Brain (organoid and tissue), 16 donors: ENCODE measurements at places on chromosomes 12 and 14.

DNA sequence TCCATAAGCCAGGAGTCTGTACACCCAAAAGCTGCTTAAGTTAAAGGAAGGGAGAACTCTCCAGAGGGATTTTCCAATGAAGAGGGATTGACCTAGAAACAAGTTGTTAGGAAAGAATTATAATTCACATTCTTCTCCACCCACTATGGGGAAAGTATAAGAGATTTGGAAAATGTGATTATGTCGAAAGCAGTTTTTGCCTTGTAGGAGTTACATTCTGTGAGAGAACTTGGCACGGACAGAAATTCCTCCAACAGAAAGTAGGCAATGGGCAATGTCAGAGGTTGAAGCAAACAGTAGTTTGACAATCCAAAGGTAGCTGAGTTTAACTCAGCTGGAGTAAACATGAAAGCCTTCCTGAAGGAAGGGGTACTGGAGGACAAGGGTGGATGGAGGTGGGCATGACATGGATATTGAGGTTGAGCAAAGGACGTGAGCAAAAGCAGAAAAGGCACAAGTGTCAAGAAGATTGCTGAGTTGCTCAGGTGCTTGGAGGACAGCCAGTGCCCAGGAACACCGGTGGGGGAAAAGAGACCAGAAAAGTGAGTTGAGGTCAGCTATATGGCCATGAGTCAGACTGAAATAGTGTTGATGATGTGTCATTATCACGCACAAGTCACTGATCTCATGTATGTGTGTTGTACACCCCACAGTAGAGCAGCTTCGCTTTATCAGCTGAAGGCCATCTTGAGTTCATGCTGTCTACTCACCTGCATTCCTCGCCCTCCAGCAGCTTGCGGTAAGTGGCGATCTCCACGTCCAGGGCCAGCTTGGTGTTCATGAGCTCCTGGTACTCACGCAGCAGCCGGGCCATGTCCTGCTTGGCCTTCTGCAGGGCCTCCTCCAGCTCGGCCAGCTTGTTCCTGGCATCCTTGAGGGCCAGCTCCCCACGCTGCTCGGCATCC, 4.0 kb downstream of the KRT5 start:
- DNase-seq: no peak

- no peak for DNase-seq
These were observed 27.9 kb upstream of the DICER1 start for GRCh38 chr14:95185033-95185766.

DNA sequence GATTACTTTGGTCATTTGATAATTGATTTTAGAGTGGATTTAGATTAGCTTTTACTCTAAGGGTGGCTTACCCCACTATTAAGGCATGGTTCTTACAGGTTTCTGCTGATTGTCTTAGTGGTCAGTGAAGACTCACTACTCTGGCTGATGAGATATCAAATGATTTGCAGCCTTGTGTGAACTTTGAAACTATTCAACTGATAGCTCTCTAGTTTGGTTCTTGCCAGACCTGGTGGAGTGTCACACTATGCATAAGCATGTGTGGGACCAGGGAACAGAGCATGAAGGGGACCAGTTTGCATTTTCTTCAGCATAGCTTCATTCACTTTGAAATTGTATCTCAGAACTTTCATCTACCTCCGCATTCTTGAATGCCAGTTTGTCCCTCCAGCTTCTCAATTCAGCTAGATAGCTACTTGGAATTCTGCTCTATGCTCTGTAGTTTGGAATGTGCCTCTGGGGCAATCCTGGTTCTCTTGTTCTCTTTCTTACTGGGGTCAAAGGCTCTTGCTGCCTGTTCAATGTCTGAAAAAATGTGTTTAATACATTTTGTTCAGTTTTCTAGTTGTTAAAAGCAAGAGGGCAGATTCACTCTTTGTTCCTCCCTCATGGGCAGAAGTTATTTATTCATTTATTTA, 12.7 kb downstream of the SCYL2 start:
- DNase-seq: peak; percentile 34

- no peak for DNase-seq
These were observed 113.2 kb upstream of the AEBP2 start for GRCh38 chr12:19326102-19326501.

DNA sequence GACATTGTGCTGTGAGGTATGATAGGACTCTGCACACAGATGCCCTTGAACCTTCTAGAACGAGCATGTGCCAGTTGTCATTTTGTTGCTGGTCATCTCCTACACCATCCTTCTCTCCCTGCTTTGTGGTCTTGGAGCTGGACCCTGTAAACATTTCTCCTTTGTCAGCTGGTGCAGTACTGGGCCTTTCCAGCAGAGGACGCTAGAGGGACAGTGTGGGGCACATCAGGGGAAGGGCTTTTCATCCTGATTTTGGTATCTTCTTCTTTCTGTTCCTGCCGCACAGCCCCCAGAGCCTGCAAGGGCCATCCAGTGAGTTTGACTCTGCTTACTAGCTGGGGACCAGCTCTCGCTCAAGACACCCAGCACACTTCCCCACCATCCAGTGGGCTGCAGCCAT, 484.6 kb downstream of the AACS start:
- no peak for DNase-seq

DNA sequence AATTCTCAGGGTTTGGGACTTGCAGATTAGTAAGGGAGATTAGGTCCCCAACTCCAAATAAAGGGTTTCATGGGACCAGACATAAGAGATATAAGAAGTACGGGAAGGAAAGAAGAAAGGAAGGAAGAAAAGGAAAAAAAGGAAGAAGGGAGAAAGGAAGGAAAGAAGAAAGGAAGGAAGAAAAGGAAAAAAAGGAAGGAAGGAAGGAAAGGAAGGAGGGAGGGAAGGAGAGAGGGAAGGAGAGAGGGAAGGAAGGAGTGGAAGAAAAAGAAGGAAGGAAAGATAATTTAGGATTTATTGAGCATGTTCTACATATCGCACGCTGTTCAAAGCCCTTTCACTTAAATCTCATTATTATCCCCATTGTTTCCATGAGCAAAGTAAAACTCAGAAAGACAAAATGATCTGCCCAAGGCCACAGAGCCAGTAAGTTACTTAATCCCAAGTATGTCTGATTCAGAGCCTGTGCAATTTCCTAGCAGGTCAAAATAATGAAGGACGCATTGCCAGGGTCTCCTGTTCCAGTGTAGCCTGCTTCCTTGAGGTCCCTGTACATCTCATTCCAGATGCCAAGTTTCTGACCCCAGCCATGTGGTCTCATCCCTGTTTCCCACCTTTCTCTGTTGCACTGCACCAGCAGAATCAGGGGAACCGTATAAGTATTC, 3.9 kb upstream of the HDAC7 start:
- no peak for DNase-seq

GRCh38 chr12:116547955-116548501, 11.2 kb upstream of the MAP1LC3B2 start:
- DNase-seq: peak; percentile 37

- DNase-seq: no peak
These were observed 18.5 kb upstream of the KRT80 start for GRCh38 chr12:52210186-52210924.

DNA sequence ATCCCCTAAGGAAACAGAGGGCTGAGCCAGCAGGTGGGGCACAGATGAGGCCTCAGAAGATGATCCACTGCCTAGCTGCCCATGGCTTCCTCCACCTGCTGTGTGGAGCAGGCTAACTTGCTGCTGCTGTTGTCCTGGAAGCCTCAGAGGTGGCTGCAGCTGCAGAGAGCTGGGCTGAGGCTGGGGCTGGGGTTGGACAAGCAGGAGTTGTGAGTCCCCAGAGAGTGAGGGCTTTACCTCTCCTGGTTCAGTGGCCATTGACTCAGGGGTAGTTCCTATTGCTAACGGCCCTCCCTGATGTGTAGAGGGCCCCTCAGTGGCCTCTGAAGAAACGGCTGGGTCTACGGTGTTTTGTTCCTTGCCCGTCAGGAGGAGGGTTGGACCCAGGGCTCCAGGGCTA, 13.7 kb upstream of the PRKAG1 start:
- DNase-seq: no peak

- DNase-seq: no peak
These were observed 368.3 kb downstream of the ADGRD1 start for GRCh38 chr12:131321988-131322387.

- peak; percentile 2 for DNase-seq
These were observed 184.8 kb downstream of the SLC16A7 start for GRCh38 chr12:59780605-59781135.

DNA sequence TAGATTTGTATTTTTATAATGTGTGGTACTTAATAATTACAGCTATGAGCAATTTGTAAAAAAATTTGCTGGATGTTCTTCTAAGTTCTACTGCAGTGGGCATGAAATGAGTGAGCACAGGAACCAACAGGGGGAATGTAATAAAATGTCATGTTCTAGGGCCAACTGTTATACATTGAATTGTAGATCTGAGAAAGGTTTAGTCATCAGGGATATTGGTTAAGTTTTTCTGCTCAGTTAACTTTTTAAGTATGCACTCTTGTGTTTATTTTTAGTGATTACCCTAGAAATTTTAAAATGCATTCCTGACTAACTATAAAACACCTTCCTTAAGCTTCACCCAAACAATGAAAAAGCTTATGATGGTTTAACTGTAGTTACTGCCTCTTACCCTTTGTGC, 101.8 kb downstream of the CAND1 start:
- DNase-seq: no peak

DNA sequence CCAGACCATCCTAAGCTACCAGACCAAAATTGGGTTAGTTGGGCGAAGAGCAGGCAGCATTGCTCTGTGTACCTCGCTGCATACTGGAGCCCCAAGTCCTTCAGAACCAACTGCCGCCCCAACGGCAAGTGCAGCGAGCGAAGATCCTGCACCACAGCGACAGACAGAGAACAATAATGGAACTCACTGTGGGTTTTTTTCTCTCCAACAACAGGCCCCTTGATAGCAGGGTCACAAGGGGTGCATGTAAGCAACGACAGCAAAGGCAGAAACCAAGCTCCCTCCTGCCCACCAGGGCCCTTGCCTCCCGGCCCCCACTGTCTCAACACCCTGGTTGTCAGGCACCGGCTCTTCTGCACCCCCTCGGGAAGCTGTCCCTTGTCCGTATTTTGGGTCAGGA, 39.0 kb downstream of the RNF34 start:
- no peak for DNase-seq

- DNase-seq: no peak
These were observed 81.1 kb downstream of the NKX2-1 start for GRCh38 chr14:36438883-36439282.

- no peak for DNase-seq
These were observed 120.4 kb upstream of the ATF7IP start for GRCh38 chr12:14244876-14245669.

- DNase-seq: peak; percentile 83
These were observed 1.0 kb upstream of the SAMD4A start for GRCh38 chr14:54565785-54566409.

DNA sequence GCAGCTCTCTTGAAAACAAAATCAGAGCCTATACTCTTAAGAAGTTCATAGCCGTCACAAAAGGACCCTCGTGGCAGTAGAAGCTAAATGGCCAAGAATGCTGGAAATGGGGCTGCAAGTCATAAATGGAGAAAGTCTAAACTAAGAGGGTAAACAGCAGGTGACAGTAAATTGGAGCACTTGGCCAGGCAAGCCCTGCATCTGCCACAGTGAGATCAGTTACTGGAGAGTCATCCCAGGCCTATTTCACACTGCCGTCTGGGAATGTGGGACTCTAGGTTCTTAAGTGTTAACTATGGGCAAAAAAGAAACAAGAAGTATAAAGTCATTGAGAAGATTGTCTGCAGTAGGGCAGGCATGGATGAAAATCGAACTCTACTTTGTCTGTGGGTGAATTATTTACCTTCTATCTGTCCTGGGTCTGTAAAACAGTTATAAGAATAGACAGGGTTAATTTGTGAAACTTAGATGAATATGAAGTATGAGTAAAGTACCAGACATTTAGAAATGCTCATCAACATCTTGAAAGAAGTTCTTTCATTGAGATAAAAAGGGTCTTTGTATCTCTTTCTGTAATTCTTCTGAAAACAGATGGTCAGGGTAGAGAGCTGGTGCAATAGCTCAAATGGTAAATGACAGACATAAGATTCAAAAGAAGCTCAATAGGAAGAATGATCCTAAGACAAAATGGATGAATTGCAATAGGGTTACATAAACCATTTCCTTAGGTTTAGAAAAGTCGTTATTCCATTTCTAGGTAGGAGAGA, 792.5 kb downstream of the DIO2 start:
- DNase-seq: no peak

- DNase-seq: no peak
These were observed 903 bp downstream of the PARPBP start for GRCh38 chr12:102120886-102121285.

GRCh38 chr12:124861898-124862676, 1.6 kb downstream of the SCARB1 start:
- DNase-seq: no peak

DNA sequence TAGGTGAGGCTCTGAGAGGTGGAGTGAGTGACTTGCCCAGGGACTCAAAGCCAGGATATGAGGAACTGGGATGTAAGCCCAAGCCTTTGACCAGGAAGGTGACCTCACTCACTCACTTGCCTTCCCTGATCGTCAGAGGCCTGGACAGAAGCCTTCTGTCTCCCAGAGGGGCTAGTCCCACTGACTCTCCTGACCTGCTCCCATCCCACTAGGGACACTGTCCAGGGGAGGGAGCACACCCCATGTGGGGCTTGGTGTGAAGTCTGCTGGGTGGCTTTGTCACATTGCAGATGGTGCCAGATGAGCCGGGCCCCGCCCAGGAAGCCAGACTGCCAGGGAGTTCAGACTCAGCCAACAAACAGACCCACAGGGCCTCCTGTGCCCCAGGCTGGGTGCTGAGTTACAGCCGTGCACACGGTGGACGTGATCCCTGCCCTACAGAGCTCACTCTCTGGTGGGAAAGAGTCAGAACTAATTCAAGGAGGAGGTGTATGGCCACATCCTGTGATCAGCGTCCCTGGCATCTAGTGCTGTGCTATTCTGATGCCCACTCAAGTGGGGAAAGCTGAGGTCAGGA, 28.3 kb downstream of the MMAB start:
- DNase-seq: no peak

DNA sequence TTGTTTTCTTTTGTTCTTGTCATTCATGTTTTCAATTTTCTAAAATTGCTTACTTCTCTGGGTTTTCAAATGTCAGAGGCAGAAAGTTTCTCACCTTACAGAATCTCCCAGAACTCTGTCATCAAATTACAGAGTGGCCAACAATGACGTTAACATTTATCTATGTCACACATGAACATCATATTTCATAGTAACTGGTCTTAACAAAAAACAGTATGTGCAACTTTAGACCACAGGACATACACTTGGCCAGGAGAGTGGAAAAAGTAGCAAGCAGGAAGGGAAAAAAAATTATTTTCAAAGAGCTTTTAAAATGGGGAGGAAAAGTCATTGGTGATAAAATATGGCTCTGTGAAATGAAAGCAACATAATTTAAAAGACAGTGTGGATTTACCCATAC, 426.5 kb downstream of the MED13L start:
- no peak for DNase-seq
